Placental epithelial cell (primary cell): ENCODE measurements at places on chromosomes 5 and 9. TPM values are rescaled to one million over a fixed set of nuclear protein-coding genes. Genes with fewer than 3 reads are reported as not detected.

The MARVELD2 gene
- 20.0 and 29.5 TPM in 2 replicates for total RNA-seq

The PCDHB15 gene
- total RNA-seq: 0.11 and 0.39 TPM in 2 replicates

The USP20 gene
- total RNA-seq: 10.6 and 14.9 TPM in 2 replicates

The RNF183 gene
- 0.39 TPM in 1 of 2 replicates, not detected in the other for total RNA-seq

The SMIM15 gene
- total RNA-seq: 33.0 and 38.9 TPM in 2 replicates

The CCIN gene
- total RNA-seq: 3.7 and 3.9 TPM in 2 replicates

The FBP2 gene
- total RNA-seq: not detected in 2 replicates

The SIT1 gene
- total RNA-seq: not detected in 2 replicates

The HRCT1 gene
- total RNA-seq: 0.39 and 0.76 TPM in 2 replicates

The CDC20B gene
- total RNA-seq: not detected in 2 replicates

The MYMK gene
- total RNA-seq: not detected in 2 replicates
